ENCODE measurements at places on chromosomes 6 and 20.
A peak's percentile ranks its signal among the peaks of the same experiment; 100 is the strongest.

DNA sequence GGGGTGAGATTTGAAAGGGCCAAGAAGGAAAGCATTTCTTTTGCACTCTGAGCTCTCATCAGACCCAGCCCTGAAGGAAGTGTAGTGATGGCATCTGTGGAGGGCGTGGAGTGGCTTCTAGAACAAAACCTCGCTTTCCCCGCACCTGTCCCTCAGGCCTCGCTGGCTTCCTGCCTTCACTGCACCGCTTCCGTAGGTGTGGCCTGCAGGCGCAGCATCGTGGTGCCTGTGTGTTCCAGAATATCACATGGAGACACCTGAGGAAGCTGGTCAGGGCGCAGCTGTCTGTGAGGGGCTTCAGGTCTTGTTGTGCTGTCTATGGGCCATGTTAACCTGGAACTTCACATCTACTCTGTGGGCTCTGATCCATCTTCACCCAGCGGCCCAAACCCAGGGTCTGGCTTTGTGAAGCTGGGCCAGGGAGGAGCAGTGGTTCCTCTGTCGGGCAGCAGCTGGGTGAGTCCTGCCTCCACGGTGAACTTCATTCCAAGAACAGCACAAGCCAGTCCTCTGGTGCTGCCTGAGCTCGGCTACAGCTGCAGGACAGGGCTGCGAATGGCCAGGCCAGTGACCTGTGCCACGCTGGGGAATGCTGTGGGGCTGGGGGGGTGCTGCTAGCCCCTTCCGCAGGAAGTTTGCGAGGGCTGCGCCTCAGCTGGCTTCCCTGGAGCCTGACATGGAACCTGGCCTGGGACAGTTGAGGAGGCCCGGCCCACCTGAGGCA lies 40.9 kb downstream of the DSTN start:
- no peak for DNase-seq

DNA sequence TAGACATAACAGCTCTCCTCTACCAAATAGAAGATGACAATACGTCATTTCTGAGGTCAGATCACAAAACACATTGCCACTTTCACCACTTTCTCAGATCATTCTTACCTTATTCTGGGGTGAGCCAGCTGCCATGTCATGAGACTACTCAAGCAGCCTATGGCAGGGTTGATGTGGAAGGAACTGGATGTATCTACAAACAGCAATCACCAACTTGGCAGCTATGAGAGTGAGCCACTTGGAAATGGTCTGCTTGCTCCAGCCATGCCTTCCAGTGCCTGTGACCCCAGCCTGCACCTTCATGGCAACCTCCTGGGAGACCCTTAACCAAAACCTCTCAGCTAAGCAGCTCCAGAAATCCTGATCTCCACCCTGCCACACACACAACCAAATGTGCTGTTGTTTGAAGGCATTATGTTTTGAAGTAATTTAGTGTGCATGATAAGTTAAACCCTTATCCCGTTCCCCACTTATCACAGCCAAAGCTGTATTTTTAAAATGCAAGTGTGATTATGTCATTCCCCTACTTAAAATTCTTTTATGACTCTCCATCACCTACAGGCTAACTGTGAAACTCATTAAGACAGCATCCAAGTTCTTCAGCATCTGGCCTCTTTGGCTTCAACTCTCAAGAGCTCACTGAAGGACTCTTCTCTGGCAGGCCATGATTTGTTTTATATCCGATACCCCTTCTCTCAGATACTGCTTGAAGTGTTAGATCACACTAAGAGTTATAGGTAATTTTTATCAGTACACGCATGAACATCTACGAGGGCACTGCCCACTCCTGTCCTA lies 150.6 kb downstream of the LY86 start:
- no peak for DNase-seq

DNA sequence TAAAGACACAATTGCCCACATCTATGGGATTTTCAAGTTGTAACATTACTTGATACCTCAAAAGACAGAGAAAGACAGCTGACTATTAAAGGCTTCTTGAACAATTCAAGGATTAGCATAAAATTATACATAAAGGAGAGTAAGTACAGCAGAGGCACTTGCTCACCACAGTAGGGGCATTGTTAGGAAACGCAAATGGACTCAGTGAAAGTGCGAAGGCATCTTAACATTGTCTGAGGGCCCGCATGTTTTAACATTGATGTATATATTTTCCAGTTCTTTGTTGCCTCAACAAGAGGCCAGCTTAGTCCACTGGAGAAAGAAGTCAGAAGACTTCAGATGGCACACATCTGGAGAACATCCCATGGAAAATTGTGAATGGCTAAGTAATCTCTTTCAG lies 115.4 kb downstream of the SIM1 start:
- no peak for DNase-seq

DNA sequence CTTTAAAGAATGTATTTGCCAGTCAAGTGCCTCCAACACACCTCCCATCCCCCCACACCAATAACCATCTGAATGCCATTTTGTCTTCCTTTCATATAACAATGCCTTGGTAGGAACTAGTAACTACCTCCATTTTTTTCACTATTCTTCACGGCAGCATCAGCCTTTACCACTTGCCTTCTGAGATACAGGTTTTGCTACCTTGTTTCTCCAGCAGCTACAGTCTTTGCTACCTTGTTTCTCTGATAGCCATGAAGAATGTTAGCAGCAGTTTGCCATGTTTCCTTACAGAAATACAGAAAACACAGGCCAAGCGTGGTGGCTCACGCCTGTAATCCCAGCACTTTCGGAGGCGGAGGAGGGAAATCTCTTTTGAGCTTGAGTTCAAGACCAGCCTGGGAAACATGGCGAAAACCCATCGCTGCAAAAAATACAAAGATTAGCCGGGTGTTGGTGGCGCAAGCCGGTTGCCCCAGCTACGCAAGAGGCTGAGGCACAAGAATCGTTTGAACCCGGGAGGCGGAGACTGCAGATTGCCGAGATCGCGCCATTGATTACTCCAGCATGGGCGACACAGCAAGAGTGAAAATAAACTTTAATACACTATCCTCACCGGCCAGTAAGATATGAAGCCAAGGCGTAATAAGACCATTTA lies 100.9 kb downstream of the HFE start:
- DNase-seq, result peak; percentile 43

- no peak for DNase-seq
Measured at GRCh38 chr20:41424011-41424410, 57.4 kb upstream of the EMILIN3 start.

GRCh38 chr6:156280065-156280464 lies 497.1 kb upstream of the ARID1B start:
- no peak for DNase-seq

Measured in cardiac fibroblast (primary cell).